ENCODE measurements at places on chromosomes 6 and 20.

- DNase-seq: no peak
Measured at GRCh38 chr6:16238963-16239797, 793 bp downstream of the GMPR start.

DNA sequence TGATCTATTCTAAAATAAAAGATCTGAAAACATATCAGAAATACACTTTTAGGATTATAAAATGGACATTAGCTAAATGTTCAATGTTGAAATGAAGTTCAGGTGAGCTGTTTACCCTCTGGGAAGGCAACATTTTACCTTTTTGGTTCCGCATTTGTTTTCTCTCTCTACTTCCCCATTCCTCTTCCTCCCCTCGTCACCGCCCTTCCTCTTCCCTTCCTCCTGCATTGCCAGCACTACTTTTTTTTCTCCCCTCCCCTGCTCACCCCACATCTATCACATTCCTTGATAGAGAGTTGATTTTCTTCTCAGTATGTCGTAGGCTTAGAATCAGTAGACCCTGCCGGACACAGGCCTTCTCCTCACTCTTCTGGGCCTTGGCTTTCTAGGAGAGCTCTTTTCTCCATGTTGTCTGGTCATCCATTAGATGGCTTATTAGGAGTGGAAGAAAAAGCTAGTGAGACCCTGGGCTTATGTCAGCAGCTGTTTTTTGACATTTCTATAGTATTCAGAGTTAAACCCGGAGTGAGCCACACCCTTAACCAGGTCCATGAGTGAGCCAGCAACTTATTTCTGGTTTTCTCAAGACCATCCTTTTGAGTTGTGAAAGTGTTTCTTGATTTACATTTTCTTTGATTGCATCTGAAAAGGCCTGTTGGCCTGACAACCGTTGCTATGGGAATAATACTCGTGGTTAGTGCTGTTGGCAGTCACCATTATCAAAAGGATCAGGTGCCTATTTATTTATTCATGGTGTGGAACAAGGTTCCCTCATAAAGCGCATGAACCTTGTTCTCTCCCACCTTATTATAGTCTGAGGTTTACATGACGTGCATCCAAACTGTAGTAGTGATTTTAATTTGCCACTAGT is 90.9 kb downstream of the DTD1 start:
- no peak for DNase-seq

DNA sequence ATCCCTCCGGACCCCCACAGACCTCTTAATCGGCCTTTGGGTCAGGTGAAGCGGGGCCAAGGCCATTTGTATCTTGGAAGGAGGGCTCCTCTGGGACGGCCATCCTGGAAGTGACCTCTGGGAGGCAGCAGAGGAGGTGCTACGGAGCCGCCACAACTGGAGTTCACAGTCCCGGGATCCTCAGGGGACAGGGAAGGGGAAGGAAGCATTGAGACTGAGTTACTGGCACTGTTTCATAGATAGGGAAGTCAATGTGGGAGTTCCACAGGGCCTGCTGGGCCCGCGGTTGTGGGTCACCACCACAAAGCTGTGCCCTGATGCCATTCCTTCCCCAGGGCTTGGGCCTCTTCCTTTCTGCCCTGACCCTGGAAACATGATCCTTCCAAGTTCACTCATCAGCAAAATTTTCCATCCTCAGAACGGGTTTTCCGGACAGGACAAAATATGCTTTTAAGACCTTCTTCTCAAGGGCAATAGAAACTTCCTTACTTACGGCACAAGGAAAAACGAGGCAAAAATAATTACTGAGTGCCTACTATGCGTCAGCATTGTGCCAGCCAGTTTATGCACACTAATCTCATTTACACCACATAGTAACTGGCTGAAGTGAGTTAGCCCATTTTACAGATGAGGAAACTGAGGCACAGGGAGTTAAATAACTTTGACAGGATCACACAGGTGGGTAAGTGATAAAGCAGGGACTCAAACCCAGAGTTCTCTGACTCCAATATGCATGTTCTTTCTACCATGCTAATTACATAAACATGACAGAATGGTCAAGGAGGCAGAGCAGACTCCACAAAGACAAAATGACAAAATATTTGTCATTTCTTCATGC is 143.8 kb downstream of the UNC5CL start:
- peak; percentile 18 for DNase-seq

GRCh38 chr6:75409928-75410327 is 83.7 kb downstream of the FILIP1 start:
- DNase-seq: no peak
